ENCODE measurements at places on chromosomes 7 and 10.

GRCh38 chr10:878333-878759 lies 53.2 kb downstream of the LARP4B start:
- DNase-seq, result no peak

- no peak for DNase-seq
These were observed 142.4 kb downstream of the C1GALT1 start for GRCh38 chr7:7324698-7325097.

GRCh38 chr7:101951757-101952156 lies 134.3 kb downstream of the CUX1 start:
- DNase-seq, result no peak

- no peak for DNase-seq
These were observed 54.5 kb downstream of the WAC start for GRCh38 chr10:28587270-28587969.

- no peak for DNase-seq
These were observed 20.9 kb downstream of the FOXK1 start for GRCh38 chr7:4702961-4703512.

- no peak for DNase-seq
These were observed 4.0 kb upstream of the GCK start for GRCh38 chr7:44193011-44193802.

- DNase-seq, result no peak
These were observed 120.6 kb downstream of the TMEM26 start for GRCh38 chr10:61332581-61332980.

GRCh38 chr10:123891144-123892071 lies at the start of gene CPXM2:
TSS of gene CPXM2 (minus strand) at chr10:123891807. CDS start at chr10:123891659, 148 bp downstream.
- no peak for DNase-seq

- DNase-seq, result no peak
These were observed 71.3 kb downstream of the HDAC9 start for GRCh38 chr7:18566829-18567228.

Data from HuH-7.5 (cell line).